ENCODE measurements at places on chromosomes 7 and 10. TPM values are rescaled to one million over a fixed set of nuclear protein-coding genes. Genes with fewer than 3 reads are reported as not detected.

TLX1 gene
- total RNA-seq = not detected

DNA sequence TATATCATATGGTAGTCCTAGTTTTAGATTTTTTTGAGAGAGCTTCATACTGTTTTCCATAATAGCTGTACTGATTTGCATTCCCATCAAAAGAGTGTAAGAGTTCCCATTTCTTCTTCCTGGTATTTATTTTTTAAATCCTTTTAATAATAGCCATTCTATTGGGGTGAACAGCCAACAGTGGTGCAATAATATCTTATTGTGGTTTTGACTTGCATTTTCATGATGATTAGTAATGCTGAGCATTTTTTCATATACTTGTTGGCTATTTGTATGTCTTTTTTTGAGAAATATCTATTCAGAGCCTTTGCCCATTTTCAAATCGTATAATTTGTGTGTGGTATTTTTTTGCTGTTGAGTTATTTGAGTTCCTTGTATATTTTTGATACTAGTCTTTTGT lies 167.4 kb downstream of the FZD1 start:
- H3K27ac ChIP-seq = no peak overlapping the region
- H3K4me1 ChIP-seq = no peaks in the 10 kb centered on the region
- no peaks in the 10 kb centered on the region for H3K36me3 ChIP-seq
- DNase-seq = no peak
- no peaks in the 10 kb centered on the region for H3K27me3 ChIP-seq

- no peaks in the 10 kb centered on the region for H3K36me3 ChIP-seq
- H3K27ac ChIP-seq = no peak overlapping the region
- H3K4me3 ChIP-seq = no peak overlapping the region
- peaks cover 9% of the 10 kb centered on the region for H3K27me3 ChIP-seq
Observed at GRCh38 chr10:33566426-33566825, 232.0 kb upstream of the NRP1 start.

DNA sequence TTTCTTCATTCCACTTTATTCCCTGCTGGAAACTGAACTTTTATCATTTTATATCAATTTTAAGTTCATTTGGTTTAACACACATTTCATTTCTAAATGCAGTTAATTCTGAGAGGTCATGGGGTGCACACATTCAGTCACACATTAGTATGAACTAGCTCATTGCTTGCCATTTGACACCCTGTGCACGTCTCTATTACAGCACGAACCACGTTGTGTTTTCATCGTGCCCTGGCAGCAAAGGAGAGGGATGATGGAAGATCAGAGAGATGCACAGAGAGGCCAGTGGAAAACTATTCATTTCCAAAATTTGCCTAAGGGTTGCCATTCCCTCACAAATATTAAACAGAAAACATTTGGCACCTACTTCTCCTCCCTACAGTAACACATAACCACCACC lies 45.4 kb downstream of the CTNNA3 start:
- H3K4me1 ChIP-seq = no peaks in the 10 kb centered on the region
- DNase-seq = no peak
- H3K27me3 ChIP-seq = no peaks in the 10 kb centered on the region
- H3K27ac ChIP-seq = no peak overlapping the region
- no peaks in the 10 kb centered on the region for H3K36me3 ChIP-seq
- no peak overlapping the region for H3K4me3 ChIP-seq

DNA sequence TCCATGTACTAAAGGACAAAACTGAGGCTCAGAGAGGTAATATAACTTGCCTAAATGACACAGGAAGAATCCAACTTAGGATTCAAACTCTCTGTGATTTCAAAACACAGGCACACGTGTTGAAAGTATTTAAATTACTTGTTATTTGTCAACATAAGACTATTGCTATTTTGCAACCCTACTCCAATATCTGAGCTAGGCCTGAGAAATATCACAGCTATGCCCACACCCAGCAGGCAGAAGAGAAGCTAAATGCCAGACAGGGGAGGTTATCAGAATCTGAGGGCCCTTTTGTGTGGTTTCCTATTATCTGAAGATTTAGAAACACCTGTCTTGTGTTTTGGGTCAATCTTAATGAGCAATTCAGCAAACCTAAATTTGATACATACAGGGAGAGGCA lies 204.3 kb downstream of the ANK3 start:
- H3K4me3 ChIP-seq = no peak overlapping the region
- no peaks in the 10 kb centered on the region for H3K27me3 ChIP-seq
- H3K4me1 ChIP-seq = no peaks in the 10 kb centered on the region
- H3K27ac ChIP-seq = no peak overlapping the region
- DNase-seq = no peak
